BE2C (cell line): ENCODE measurements at places on chromosomes 12 and 14.

- no peak for DNase-seq
Measured at GRCh38 chr12:8699714-8700113, 1.9 kb downstream of the RIMKLB start.

DNA sequence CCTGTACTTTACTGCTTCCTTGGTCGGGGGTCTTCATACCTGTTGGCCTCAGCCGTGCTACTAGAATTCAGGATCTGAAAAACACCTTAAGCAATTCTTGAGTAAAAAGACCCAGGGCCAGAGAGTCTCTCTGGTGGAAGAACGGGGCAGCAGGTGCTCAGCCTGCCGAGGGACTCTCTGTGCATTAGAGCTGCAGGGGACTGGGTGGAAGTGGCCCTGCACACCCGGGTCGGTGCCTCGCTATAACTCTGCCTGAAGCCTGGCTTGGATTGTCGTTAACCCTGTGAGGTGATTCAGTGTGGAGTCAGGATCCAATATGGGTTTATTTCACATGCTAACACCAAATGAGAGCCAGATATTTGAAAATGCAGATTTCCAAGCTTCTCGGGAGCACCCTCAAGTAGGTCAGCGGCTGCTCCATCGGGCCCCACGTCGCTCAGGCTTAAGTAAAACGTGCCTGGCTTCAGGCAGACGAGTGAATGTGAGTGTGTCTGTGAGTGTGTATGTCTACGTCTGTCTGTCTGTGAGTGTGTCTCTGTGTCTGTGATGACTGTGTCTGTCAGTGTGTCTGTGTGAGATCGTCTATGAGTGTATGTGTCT lies 35.1 kb upstream of the C14orf180 start:
- DNase-seq: no peak

DNA sequence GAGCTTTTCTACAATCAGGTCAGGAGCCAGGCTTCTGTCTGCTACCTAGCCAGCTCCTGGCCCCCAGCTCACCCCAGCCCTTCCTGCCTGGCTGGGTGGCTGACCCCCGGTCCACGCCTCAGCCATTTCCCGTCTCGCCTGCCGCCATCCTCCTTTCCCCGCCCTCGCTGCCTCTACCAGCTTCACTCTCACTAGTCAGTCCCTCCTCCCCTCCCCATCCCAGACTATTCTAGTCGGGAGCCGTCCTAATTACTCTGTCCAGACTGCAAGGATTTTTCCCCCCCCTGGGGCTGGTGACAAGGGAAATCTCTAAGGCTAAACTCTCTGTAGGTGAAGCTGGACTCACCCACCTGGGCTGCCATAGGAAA lies 825 bp downstream of the DHH start:
- no peak for DNase-seq

DNA sequence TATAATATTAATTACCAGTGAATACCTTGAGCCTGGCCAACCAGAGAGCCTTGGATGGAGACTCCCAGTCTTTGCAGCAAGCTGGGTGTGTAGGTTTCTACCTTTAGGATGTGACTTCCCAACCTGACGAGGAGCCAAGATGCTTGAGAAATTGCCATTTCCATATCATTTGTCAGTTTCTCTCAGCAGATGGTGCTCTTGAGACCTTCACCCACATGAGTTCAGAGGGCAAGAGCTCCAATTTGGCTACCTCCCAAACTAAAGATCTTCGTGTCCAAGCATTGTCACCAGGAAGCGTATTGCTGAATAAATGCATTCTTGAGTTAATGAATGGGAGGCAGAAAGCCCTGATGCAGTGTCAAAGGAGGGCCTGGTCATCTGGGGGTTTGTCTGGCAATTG lies 106.4 kb upstream of the TBX5 start:
- DNase-seq: no peak

DNA sequence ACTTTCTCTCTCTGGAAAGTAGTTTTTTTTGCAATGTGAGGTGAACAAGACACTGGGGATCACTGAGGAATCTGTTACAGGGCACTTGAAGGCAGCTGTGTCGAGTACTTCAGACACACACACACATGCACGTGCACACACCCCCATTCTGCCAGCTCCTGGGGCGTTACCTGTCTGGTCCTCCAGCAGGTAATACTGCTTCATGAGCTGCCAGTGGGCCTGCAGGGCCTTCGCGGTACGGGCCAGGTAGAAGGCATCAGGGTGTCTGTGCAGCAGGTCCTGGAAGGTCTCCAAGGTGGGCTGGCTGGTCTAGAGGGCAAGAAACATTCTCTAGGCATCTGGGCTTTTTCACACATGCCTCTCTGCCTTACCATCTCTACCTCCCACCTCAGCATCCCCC lies 5.1 kb downstream of the MCRS1 start:
- no peak for DNase-seq

DNA sequence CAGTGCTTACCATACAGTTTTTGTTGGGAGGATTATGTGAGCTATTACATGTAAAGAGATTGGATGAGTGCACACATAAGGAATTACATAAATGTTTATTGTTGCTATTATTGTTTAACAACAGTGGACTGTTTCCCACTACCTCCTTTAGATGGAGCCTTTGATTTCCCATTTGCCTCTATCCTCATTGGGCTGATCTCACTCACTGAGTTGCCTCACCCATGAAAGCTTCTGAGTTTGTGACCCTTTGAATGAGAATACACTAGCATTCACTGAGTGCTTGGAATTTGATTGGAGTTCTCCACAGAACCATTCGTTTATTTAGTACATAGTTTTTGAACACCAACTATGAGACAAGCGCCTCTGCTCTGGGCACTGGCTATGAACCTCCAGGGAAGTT lies 121.0 kb downstream of the HELB start:
- DNase-seq: no peak

DNA sequence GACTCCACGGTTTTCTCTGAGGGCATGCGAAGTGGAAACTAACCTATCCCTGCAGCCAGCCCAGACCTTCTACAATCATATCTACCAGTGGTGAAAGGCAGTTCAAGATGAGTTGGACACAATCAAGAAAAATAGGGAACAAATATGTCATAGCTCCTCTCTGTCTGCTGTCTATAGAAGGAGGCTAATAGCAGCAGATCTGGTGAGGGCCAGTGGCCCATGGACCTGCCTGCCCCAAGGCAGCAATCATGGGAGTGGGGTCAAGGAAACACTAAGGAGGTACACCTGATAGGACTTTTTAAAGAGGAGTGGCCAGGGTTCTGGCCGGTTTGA lies 149.5 kb downstream of the PRKCH start:
- DNase-seq: no peak

DNA sequence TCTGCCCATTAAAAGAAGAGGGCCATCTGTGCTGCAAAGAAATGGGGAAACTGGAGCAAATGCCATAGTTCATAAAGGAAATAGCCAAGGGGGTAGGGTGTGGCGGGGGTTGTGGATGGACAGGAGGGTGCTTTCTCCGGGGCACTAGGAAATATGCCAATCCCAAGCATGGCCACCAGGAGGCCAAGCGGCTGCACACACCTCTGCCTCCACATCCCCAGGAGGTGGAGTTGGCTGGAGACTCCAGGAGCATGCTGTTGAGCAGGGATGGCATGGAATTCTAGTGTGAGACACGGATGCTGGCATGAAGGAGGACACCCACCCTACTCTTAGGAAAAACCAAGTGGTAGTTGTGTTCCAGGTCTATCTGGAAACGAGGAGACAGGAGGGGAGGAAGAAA lies 25.2 kb downstream of the NID2 start:
- DNase-seq: peak; percentile 79

GRCh38 chr14:103408491-103409155 lies 23.4 kb downstream of the MARK3 start:
- DNase-seq: no peak

GRCh38 chr12:92546635-92547348 lies 156.0 kb upstream of the PLEKHG7 start:
- DNase-seq: no peak
